ENCODE measurements at places on chromosomes 6 and 20. TPM values are rescaled to one million over a fixed set of nuclear protein-coding genes. Genes with fewer than 3 reads are reported as not detected.

GPR6 gene
- total RNA-seq, result not detected

HSD17B8 gene
- total RNA-seq, result 4.4 TPM

DNA sequence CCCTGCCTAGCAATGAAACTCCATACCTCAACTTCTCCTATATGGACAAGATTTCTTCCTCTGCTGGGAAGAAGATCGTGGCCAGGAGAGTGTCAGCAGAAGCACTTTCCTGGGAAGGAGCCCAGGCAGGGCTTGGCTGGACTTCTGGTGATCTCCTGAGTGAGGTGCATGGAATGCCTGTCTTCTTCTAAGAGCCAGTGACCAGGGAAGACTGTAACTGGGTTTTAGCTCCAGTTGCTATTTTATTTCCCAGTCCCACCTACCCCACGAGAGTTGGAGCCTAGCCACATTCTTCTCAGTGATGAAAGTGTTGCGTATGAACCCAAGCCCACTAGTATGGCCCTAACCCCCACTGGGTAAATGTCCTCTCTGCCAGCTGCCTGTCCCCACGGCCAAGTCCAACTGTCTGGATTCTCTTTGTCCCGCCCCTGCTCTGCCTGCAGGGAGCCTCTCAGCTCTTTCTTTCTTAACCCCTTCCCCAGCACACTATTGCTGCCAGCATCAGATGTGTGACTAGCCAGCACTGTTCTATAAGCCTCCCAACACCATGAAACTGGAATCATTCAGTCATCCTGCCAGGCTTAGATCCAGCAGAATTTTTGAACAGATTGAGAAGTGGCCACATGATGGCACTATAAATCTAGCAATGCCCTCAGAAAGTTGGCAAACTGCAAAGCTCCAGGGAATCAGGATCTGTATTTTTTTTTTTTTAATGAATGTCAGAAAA lies 69.8 kb upstream of the FAM184A start:
- DNase-seq, result peak; percentile 22

POPDC3 gene
- total RNA-seq, result 0.86 TPM

GRCh38 chr6:142839686-142840040 lies 105.3 kb downstream of the HIVEP2 start:
- DNase-seq, result no peak

- DNase-seq, result no peak
Observed at GRCh38 chr6:149194820-149195558, 122.5 kb upstream of the TAB2 start.

GRCh38 chr20:32189691-32190615 lies 17.6 kb downstream of the PLAGL2 start:
- peak; percentile 77 for DNase-seq

- DNase-seq, result no peak
Observed at GRCh38 chr20:51563486-51564332, 21.2 kb upstream of the NFATC2 start.

PNPLA1 gene
- not detected for total RNA-seq

- DNase-seq, result no peak
Observed at GRCh38 chr6:167714152-167714551, 112.6 kb upstream of the AFDN start.

AVP gene
- not detected for total RNA-seq
